ENCODE measurements at places on chromosomes 7 and 10. TPM values are rescaled to one million over a fixed set of nuclear protein-coding genes. Genes with fewer than 3 reads are reported as not detected.

- no peak for DNase-seq
These were observed 23.4 kb upstream of the TRUB1 start for GRCh38 chr10:114914560-114914959.

GRCh38 chr10:66713387-66713786 lies 212.4 kb upstream of the LRRTM3 start:
- no peak for DNase-seq

DNA sequence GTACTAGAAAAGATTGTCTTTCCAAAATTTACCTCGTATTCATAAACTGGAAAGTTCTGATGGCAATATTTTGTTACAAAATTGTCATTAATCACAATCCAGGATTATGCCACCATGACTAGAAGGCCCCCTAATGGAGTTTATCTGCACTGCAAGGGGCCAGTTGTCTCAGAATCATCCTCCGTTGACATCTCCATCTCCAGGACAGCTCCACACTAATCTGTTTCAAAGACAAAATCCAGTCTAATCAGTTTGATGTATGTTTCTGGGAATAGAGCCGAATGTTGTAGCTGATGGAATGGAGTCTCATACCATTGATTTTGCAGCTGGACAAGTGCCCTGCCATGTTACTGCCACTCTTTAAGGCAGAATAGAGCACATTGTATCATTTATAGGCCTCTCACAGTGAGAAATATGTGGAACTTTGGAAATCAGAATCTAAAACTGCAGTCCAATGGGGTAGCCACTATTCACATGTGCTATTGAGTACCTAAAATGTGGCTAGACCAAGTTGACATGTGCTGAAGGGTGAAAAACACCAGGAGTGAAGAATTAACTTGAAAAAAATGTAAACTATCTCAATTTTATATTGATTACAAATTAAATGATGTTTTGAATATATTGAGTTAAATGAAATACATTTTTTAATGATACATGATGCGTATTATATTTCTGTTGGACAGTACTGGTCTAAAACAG lies 38.3 kb upstream of the TOMM7 start:
- peak; percentile 35 for DNase-seq

DNA sequence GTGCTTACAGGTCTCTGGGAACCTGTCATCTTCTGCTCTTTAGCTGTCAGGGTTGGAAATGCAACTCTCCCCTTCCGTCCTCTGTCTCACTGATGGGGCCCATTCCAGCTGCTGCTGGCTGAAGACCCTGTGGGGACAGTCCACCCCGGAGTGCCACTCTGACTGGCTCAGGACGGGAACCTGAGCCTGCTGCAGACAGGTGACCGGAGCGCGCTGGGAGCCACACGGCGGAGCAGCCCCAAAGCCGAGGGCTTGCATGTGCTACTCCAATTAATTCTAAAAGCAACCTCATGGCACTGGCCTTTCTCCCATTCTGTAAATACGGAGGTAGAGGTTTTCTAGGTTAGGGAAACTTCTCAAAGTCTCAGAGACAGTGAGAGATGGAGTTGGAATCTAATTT lies 223.5 kb upstream of the PITRM1 start:
- no peak for DNase-seq

GRCh38 chr7:142457146-142457703 lies 199.4 kb upstream of the PRSS58 start:
- DNase-seq, result no peak

DNA sequence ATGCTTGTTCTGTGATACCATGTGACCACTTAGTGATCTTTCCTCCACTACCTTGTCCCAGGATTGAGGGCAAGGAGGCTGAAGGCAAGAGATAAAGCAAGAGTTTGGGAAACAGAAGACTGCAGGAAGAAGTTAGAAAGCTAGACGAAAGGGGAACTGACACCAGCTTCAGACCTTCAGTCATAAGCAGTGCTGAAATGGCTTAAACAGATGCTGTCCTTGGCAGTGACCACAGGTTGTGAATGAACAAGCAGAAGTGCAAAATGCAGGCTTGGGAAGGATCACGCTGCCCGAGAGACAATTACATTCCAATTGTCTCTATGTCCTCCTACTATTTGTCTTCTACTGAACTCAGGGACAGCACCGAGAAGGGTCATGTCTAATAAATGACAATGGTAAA lies 704.9 kb upstream of the AUTS2 start:
- DNase-seq, result no peak

DNA sequence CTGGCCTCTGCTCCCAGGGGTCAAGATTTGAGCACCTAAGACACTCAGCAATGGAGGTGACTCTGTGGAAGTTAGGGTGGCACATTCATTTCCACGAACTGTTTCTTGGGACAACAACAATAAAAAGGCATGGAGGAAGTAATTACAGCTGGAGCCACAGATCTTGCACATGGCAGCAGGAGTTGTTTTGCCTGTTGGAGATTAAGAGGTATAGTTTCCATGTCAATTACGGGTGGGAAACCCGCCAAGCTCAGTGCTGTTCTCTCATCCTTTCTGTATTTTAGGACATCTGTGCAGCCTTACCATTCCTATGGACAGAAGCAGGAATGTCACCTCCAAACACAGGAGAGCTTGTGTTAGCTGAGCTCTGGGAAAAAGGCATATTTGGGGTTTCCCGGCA lies 201.2 kb downstream of the SNX10 start:
- no peak for DNase-seq

- DNase-seq, result peak; percentile 7
These were observed 129.3 kb upstream of the ACBD5 start for GRCh38 chr10:27369880-27370279.

GRCh38 chr10:63751836-63752235 lies 230.6 kb downstream of the REEP3 start:
- DNase-seq, result no peak

DNA sequence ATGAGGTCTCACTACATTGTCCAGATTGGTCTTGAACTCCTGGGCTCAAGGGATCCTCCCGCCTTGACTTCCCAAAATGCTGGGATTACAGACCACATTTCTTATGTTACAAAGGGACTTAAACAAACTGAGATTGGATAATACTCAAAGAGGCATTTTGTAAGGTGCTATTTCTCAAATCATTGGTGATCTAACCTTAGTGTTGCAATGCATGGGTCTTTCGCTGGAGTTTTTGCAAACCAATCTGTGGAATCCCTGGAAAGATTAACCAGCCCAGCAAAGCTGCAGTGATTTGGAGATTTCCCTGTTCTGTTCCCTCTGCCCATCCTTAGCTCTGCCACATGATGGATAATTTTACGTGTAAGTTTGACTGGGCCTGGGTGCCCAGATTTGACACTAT lies 20.4 kb upstream of the ECHDC3 start:
- no peak for DNase-seq

DNA sequence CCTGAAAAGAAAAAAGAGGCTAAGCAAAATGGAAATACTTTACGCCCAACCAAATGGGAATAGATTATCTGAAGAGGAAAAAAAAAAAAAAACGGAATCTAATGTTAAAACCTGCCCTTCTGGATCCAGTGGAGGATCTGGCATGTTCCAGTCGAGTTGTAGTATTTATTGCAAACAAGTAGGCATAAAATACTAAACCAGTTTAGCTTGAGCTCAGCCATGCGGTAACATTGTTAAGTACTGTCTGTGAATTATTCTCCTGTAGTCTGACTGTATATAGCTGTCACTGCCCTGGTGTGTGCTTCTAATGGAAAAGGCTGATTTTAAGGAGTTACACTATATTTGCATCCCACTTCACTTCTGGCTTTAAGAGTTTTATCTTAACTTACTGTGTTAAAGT lies 40.3 kb downstream of the CELF2 start:
- DNase-seq, result no peak

DNA sequence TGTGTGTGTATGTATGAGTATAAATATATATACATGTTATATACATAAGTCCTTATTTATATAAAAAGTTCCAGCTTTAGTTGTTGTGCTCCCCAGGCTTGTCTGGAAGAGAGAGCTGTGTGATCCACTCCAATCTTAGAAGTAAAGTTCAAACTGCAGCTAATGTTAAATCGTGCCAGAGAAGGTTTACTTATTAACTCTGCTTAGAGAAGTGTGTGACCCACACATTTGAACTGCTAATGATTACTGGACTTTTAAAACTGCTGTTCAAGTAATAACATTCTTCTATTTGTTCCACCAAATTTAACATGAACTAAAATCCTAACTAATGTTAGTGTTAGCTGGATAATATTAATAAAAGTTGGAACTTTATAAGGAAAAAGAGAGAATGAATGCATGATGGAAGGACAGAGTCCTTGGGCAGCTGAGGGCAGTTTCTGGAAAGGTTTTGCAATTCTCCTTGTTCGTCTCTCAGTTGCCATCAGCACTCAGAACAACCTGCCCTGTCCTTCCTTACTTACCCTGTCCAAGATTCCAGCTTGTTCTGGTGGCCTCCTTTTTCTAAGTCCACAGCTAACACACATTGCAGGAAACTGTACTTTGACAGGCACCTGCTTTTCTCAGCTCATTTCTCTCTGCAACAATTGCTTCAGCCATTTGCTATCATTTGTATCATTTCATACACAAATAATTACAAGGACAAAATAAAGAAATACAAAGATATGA lies 162.6 kb downstream of the FAM107B start:
- no peak for DNase-seq

DNA sequence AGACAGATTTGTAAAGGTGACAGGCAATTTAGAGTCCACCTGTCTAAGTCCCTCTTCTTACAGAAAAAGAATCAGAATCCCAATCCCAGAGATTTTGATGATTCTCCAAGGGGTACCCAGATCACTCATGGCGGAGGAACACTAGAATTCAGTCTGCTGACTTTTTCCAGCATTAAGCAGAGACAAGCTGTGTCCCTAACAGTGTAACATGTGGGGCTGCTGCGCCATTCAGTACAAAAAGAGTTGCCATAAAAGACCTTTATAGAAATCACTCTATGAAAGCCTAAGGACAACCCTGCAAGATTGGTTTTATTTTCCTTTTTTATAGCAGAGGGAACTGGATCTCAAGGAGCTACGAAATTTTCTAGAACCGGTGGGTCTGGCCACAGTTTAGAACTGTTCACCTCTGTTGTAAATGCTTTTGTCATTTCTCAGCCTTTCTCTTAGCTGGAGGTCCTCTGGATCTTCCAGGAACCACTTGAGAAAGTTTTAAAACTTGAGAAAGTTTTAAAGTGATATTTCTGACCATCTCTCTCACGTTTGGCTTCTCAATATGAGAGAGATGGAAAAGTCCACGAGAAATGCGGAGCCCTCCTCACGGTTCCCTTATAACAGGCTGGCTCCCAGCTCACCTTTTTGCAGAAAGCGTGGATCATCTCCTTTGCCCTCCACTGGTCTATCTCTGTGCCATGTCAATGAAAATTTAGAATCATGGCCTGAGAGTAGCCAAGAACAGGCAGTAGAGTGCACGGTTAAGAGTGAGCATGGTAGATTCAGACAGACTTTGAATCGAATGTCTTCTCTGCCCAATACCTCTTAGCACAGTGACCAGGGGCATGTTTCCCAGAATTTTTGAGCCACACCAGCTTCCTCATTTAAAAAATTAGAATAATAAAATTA lies 826 bp downstream of the GIMAP7 start:
- DNase-seq, result no peak

- DNase-seq, result no peak
These were observed 72.2 kb upstream of the PPIF start for GRCh38 chr10:79275105-79275430.

NUPR2 gene
- total RNA-seq, result not detected

C10orf105 gene
- total RNA-seq, result 0.52 TPM

RHBDD2 gene
- total RNA-seq, result 194 TPM

ALOX5 gene
- total RNA-seq, result 1.2 TPM

ITIH2 gene
- total RNA-seq, result not detected

MEST gene
- total RNA-seq, result 3.8 TPM

NUTM2B gene
- 2.4 TPM for total RNA-seq

MKI67 gene
- 13.5 TPM for total RNA-seq

SOSTDC1 gene
- total RNA-seq, result not detected

NCF1 gene
- 3.1 TPM for total RNA-seq

TRIM4 gene
- 28.6 TPM for total RNA-seq
